ENCODE measurements at places on chromosomes 6 and 20.

GRCh38 chr6:25747477-25747876 lies 7.1 kb upstream of the SLC17A4 start:
- no peak for DNase-seq

DNA sequence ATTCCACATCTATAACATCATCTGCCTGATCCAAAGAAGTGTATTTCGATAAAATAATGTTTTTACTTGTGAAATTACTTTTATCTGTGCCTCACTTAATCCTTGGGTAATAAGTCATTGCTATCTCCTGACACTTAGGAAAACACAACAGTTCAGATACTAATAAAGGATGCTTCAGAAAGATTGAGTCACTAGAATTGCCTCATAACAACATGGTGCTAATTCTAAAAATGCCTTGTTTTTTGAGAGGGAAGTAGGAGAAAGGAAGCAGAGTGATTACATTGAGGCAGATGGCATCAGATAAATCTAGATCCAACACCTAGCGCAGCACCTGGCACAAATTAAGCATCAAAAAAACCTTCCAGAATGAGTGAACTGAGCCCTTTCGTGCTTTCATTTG lies 69.0 kb downstream of the NCOA7 start:
- DNase-seq = no peak

- no peak for DNase-seq
Observed at GRCh38 chr6:150566486-150566885, 33.2 kb upstream of the PLEKHG1 start.

- DNase-seq = no peak
Observed at GRCh38 chr20:20212675-20213096, 155.2 kb upstream of the INSM1 start.

DNA sequence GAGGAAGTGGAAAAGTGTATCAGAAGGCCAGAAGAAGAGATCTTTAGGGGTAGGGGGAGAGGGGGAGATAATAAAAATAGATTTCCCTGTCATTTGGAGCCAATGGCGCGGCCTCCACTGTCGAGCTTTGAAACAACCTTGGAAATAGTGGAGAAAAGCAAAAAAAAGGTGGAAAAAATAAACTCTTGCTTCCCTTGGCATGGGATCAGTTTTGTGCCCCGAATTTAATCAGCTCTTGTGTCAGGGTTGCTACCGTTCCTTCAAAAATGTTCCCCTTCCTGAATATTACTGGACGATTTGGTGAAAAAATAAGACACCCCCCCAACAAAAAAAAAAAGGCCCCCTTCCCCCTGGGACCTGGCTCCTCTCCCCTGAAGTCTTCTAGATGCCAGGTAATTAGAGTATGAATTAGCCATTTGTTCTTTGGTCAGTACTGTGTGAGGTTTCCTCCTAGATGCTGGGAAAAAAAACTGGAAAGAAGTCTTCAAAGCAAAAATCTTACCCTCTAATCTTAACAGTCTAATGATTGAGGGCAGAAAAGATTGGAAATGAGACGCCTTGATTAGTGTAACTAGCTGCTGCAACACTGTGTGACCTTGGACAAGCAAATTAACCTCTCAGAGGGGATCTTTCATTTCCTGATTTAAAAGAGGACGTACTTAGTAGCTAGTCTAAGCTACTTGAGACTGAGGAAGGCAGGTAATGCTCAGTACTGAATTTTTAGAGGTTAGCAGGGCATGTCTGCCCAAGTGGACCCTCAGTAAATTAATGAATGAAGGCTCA lies 872 bp upstream of the RBM39 start:
- no peak for DNase-seq

- no peak for DNase-seq
Observed at GRCh38 chr6:84019842-84020211, 13.7 kb upstream of the MRAP2 start.

DNA sequence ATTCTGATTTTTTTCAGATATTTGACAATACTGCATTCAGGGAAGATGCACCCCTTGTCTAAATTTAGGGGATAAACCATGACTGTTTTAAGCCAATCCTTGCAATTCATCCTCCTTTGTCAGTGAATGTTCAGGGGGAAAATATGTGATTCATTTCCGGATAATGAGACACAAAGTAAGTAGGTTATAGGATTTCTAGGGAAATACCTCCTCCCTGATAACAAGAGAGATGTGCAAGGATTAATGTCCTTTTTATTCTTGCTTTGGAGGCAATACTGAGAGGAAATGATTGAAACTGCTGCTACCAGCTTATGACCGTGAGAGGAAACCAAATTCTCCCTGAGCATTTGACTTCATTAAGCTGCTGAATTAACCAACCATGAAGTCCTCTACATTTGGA lies 161.3 kb upstream of the EYA4 start:
- no peak for DNase-seq

- DNase-seq = no peak
Observed at GRCh38 chr20:50632236-50632635, 59.1 kb downstream of the RIPOR3 start.

DNA sequence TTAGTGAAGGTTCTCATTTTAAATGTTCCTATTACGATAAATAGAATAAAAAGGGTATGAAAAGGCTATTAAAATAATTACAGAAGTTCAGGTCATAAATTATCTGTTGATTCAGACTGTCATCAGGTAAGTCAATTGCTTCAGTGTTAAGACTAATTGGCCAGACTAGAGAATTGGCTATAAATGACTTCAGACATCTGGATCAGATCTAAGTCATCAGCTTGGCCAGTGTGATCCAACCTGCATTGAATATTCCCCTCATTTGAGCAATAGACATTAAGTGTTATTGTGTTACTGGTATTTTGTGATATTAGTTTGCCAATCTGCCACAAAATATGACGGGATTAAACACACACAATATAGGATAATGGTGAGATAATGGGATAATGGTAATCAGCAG lies 377.6 kb upstream of the CITED2 start:
- no peak for DNase-seq

- no peak for DNase-seq
Observed at GRCh38 chr6:154352898-154353585, 3.6 kb downstream of the IPCEF1 start.

- no peak for DNase-seq
Observed at GRCh38 chr6:102798636-102799035, 1405.1 kb downstream of the GRIK2 start.

DNA sequence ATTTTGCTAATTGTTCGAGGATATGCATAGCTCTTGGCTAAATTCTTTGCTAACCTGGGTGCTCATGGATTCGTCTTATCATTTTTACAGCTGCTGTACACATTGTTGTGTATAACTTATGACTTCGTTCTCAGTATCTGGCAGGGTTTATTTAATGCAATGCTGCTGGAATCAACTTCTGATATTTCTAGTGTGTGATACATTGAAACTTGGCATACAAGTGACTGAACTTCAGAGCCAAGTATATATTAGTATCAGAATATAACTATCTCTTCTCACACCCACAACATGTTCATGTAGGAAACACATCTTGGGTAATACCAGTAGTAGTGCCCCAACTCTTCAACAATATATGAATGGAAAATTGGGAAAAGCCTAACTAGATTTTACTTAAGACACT lies 764.2 kb downstream of the TENT5A start:
- DNase-seq = no peak

DNA sequence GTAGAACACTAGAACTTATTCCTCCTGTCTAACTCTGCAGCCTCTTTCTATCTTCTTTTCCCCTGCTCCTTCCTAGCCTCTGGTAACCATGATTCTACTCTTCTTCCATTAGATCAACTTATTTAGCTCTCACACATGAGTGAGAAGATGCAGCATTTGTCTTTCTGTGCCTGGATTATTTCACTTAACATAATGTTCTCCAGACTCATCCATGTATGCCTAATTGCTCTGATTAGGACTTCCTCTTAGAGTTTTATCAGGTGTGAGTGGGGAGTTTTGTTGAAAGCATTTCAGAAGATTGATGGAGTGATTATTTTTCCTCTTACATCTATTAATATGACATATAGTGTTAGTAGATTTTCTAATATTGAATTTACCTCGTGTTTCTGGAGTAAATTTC lies 140.4 kb downstream of the CDKAL1 start:
- DNase-seq = no peak

DNA sequence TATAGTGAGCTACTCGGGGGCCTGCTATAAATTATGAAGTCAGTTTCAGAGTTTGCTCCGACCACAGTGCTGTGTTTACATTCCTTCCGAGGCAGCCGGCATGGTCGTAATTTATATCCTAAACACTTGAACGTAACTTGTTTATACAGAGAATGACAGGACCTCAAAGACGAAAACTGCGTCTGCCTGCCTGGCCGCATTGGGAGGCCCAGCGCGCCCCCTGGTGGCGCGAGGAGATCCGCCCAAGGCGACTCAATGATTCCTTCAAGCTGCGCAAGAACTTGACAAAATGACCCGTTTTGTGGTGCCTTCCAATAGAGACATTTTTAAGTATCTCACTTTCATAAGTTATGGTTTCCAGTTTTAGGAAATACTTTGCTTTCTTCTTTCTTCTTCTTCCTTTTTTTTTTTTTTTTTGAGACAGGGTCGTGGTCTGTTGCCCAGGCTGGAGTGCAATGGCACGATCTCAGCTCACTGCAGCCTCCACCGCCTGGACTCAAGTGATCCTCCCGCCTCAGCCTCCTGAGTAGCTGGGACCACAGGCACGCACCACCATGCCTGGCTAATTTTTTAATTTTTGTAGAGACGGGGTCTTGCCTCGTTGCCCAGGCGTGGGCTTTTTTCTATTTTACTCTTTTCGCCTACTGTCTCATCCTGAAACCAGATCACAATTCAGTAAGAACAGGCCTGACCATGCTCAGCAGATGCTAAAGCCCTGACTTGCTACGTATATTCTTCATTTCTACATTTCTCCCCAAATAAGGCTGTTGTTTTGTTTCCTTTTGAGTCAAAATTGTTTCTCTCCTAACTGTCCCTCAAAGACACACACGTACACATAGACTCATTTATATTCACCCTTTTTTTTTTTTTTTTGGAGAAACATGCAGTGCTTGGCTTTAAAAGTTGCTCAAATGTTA lies 7.8 kb downstream of the FOXF2 start:
- peak; percentile 34 for DNase-seq

DNA sequence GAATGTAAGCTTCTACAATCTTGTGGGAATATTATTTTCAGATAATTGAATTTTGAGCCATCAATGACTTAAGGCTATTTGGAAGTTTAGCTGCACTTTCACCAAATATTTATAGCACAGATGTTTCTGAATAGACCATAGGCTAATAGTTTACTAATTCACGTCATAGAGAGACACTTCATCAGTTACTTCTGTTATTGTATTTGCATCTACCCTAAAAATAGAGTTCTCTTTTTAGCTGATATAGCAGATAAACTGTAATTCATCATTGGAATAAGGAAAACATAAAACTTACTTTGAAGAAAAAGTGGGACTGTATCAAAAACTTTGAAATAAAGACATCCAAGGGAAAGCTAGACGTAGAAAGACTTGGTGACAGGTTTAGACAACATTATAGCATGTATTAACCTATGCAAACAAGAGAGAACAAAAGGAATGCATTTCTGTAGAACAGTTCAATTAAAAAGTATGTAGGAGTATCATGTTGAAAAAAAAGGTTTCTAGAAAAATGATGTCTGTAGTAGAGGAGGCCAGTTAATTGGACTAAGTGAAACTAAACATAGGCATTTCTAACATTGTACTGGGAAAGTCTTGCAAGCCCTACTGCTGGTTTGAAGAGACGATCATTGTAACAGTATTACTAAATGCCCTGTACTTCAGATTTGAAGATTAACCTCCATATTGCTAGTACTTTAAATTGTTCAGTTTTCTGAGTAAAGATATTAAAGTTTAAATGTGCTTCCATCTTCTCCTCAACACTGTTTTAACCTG lies 123.3 kb downstream of the ZFAND3 start:
- DNase-seq = no peak
